ENCODE measurements at places on chromosomes 16 and 17.

DNA sequence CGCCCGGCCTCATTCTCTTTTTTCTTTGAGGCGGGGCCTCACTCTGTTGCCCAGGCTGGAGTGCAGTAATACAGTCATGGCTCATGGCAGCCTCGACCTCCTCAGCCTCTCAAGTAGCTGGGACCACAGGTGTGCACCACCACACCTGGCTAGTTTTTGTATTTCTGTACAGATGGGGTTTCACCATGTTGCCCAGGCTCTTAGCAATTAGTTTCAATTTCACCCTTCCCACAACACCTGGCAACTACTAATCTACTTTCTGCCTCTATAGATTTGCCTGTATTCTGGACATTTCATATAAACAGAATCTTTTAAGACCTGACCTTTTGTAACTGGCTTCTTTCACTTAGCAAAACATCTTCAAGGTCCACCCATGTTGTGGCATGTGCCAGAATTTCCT lies 8.0 kb upstream of the NT5M start:
- no peak for DNase-seq

DNA sequence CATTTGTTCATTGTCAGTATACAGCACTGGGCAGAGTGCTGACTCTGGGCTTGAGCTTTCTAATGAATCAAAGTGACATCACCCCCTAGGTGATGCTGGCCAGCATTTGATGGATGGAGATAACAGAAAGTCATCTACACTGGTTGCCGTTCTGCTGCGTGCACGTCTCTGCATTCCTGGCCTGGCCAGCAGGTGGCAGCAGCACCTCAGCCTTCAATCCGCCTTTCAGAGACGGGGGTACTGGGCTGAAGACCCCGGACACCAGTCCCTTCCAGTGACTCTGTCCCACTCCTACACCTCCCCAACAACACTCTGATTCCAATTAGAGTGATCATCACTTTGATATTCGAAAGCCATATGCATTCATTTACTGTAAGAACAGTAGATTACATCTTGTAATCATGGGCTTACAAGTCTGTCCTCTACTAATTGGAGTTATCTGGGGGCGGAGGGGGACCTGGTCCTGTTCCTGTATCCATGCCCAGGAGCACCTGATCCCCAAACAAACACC lies 6.0 kb downstream of the CPSF4L start:
- DNase-seq = peak; percentile 38

GRCh38 chr16:15792563-15792971 lies 64.3 kb downstream of the MYH11 start:
- no peak for DNase-seq

DNA sequence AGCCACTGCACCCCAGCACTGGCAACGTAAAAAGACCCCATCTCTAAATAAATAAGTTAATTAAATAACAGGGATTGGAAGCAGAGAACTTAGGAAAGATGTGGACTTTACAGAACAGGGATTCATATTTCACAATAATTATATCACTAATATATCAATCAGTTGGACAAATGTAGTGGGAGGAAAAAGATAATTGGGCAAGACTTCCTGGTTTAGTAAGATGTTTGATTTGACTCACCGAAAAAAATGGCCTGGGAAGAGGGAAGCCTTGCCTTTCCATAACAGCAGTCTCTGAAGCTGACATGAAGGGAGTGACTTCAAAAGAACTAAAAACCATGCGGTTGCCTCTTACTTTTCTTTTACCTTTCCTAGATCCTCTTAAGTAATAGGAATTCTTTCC lies 15.2 kb upstream of the C17orf78 start:
- no peak for DNase-seq

DNA sequence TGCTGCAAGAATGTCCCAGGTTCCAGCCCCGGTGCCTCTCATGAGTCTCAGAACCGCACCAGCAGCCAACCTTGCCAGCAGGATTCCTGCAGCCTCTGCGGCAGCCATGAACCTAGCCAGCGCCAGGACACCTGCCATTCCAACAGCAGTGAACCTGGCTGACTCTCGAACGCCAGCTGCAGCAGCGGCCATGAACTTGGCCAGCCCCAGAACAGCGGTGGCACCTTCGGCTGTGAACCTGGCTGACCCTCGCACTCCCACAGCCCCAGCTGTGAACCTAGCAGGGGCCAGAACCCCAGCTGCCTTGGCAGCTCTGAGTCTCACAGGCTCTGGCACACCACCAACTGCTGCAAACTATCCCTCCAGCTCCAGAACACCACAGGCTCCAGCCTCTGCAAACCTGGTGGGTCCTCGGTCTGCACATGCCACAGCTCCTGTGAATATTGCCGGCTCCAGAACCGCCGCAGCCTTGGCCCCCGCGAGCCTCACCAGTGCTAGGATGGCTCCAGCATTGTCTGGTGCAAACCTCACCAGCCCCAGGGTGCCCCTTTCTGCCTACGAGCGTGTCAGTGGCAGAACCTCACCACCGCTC lies 9.8 kb downstream of the ELOB start:
- no peak for DNase-seq

DNA sequence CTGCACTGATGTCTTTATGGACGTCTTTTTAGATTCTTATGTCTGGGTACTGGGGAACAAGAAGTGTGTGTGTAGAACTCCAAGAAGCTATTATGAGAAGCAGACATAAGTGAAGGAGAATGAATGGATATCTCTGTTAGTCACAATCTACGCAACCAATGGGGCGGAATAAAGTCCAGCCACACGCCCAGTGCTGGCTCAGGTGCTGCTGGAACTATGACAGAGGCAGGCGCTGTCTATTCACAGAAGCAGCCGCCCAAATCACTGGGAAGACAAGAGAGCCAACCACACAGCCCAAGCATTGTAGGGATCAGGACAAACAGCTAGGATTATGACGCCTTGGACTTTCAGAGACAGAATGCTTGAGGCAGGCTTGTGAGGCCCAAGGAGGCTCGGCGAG lies 43.9 kb upstream of the ICAM2 start:
- no peak for DNase-seq

DNA sequence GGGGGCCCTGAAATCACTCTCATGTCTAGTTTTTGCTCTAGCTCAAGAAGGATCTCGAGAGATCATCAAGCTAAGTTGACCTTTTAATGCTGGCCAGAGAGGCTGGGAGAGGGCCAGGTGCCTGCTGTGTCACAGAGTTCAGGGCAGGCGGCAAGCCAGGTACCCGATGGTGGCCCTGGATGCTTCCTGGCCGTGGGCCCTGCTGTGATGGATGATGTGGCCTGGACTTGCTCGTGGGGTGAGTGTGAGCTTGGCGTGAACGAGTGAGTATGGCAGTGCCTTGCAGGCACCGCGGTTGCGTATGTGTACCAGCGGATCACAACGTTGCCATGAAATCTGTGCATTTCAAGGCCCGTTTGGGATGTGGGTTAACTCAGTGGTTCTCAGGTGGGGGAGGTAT lies 7.4 kb downstream of the IRF8 start:
- DNase-seq = no peak

DNA sequence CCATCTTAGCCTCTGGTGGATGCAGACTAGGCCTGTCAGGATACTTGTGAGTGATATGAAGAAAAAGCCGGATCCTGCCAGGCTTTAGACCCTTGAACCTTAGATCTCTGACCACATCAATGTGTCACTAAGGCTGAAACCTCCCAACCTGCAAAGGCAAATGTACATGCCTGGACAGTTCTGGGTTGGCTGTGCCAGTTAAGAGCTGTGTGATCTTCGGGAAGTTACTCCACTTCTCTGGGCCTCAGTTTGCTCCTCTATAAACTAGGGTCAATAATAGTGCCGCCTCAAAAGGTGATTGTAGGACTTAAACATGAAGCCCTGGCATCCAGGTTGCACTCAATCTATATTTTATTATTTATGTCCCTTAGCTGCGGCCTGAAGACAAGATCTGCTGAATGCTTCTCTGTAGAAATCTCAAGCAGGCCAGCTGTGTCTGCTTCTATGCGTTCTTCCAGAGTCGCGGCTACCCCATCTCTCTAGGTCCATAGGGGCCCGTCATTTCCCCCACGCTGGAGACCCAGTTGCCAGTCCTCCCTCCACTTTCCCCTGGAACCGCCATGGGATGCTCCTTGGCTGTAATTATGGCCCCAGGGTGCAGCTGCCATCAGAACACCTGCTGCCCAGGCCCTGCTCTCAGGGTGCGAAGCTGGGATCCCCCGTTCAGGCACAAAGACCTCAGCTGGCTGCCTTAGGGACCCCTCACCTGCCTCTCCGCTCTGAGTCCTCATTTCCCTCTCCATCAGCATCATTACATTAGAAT lies 50.2 kb downstream of the AKAP1 start:
- DNase-seq = no peak

DNA sequence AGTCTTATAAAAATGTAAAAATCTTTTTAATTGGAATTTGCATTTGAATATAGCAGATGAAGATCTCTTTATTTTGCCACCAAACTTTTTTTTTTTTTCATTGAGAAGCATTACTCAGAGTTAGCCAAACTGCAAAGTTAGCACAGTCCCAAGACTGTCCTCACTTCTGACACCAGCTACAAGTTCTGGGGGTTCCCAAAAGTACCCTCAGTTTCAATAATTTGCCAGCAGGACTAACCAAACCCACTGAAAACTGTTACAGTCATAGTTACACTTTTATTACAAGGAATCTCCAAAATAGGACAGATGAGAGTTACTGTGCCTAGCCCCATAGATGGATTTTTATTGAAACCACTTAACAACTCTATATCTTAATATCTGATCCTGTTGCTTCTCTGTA lies 144.1 kb downstream of the CHD9 start:
- no peak for DNase-seq

- DNase-seq = no peak
Observed at GRCh38 chr16:88777471-88778270, 7.3 kb downstream of the PIEZO1 start.

Data from activated T-cell treated with anti-CD3 and anti-CD28 coated beads for 4 hours (primary cell).